AG08396 (cell line): ENCODE measurements at places on chromosomes 11 and 22.

GRCh38 chr11:17827006-17827405 is 92.4 kb downstream of the KCNC1 start:
- DNase-seq, result no peak

GRCh38 chr11:94845622-94846021 is 77.5 kb downstream of the AMOTL1 start:
- DNase-seq, result peak; percentile 57

GRCh38 chr22:37419969-37420685 is 7.2 kb downstream of the ELFN2 start:
- DNase-seq, result no peak

GRCh38 chr22:45510376-45511232 is 7.9 kb downstream of the FBLN1 start:
- DNase-seq, result no peak

DNA sequence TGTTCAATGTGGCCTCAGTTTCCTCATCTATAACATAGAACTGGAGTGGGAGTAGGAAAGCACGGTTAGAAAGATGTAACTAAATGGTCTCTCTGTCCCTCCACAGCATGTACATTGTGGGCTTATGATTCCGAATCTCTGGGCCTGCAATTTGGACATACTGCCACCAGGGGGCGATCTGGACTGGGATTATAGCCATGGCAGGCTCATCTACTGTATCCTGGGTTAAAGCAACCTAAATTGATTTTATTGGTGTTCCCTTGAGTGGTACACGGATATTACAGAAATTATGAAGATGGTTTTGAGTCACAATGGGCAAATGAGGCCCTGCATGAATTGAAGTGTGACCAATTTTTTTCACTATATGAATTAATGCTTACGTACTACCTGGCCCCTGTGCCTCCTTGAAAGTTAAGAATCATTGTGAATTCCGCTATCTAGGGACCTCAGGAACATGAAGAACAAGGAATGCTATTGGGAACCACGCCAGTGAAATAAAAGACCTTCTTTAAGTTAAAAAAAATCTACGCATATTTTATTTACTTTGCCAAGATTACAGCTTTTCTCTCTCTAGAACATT is 32.9 kb downstream of the TST start:
- DNase-seq, result no peak

DNA sequence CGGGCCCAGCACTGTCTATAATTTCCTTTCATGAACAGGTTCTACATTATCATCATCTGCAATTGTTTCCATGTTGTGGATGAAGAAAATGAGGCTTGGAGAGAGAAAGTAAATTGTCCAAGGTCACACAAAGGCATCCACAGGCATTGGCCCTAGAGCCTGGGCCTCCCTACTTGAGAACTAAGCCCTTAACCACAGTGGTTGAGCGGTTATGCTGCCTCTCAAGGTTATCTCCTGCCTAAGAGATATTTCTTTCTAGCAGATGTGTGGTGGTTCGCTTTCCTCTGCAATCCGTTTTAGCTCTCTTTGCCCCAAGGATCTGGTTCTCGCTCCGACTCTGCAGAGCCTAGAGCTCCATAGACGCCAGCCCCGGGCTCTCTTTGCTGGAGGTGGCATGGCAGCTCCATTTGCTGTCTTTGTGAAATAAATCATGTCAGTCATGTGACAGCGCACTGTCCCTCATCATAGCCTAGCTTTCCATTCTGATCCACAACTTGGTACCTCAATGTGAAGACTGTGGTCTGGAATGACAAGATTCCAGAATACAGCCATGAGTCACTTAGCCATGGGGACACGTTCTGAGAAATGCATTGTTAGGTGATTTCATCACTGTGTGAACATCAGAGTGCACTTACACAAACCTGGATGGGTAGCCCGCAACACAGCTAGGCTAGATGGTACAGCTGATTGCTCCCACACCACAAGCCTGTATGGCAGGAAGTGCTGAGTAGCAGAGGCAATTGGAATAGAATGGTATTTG is 27.2 kb downstream of the RPS6KA4 start:
- no peak for DNase-seq

- peak; percentile 29 for DNase-seq
Observed at GRCh38 chr11:16981651-16982194, 32.5 kb downstream of the PLEKHA7 start.

DNA sequence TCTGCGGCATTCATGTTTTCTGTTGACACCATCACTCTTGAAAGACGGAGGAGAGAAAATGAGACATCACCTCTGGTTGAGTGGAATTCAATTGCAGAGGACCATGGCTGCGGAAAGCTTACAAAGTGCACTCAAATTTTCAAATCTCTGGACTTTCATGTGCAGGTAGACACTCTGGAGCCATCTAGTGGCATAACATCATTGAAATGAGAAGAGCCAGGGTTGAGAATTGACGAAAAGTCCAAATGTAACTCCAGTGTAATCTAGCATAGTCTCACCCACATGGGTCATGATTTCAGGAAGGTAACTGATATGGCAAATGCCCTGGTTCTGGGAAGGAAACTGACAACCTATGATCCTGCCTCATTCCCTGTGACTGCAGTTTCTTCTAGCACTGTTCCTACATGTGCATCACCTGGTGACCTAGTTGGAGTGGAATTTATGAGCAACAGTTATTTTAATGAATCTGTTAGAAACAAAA is 687.8 kb downstream of the KCNA4 start:
- DNase-seq, result peak; percentile 24

GRCh38 chr22:43824724-43825420 is 12.8 kb upstream of the EFCAB6 start:
- DNase-seq, result no peak

GRCh38 chr11:107927559-107927958 is 689 bp upstream of the RAB39A start:
- DNase-seq, result no peak

- no peak for DNase-seq
Observed at GRCh38 chr11:60855726-60856633, at the start of gene PTGDR2. PTGDR2 (minus strand) TSS chr11:60855950; CDS start chr11:60853722, 2,228 bp downstream.

DNA sequence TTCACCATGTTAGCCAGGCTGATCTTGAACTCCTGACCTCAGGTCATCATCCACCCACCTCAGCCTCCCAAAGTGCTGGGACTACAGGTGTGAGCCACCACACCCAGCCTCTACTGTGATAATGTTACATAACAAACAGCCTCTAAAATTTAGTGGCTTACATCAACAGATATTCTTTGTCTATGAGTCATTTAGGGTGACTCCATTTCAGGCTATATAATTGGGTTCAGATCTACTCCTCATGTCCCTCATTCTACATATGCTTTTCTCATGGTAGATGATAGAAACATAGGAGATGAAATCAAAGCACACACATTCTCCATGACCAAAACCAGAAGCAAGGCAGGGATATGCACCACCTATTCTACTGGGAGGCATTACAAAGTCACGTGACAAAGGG is 72.7 kb downstream of the SIK2 start:
- DNase-seq, result no peak

- DNase-seq, result no peak
Observed at GRCh38 chr11:102307727-102308038, 9.6 kb upstream of the BIRC3 start.

GRCh38 chr11:62260261-62260953 is 9.6 kb upstream of the SCGB2A2 start:
- no peak for DNase-seq

GRCh38 chr11:33956611-33957010 is 64.7 kb upstream of the LMO2 start:
- no peak for DNase-seq

- peak; percentile 38 for DNase-seq
Observed at GRCh38 chr11:18527512-18527911, 770 bp upstream of the TSG101 start.

- no peak for DNase-seq
Observed at GRCh38 chr11:2549876-2550605, 105.2 kb downstream of the KCNQ1 start.

DNA sequence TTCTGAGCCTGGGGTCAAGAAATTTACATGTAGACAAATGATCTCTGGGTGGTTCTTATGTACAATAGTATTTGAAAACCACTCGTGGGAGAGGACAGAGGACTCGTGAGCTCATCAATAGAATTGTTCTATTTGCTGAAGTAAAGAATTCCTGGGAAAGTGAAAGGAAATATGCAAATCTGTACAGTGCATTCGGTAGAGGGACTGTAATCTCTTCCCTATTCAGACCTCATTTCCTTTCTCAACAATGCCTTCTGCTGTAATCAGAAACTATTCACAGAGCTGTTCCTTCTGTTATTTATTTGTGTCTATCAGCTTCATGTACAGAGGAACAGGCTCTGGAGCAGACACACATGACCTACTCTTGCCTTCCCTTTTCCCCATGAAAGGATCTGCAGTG is 709.4 kb upstream of the KIRREL3 start:
- DNase-seq, result no peak

DNA sequence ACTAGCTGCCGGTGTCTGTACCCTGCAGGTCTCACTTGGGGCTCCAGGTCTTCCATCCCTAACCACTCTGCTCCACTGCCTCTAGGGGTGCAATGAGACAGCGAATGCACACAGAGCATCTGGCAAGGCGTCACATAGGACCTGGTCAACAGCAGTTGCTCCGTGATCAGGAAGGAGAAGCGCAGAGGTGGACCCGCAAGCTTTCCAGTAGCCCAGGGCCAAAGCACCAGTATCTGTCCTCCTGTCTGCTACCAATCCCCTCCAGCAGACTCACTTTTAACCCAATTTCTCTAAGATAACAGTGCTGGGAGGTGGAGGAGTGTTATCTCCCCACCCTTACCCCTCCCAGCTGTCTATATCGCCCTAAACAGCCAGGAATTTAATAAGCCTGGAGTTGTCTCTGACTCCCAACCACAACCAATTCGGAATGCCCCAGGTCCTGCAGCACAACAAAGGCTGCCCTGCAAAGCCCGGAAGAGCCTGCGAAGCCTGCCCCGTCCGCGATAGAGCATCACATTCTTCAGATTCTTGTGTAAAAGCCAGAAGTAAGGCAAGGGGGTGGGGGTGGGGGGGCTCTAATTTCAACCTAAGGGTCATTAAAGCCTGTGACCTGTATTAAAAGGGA is 19.3 kb downstream of the MYH9 start:
- peak; percentile 64 for DNase-seq

- DNase-seq, result no peak
Observed at GRCh38 chr11:132621976-132622580, 910.2 kb downstream of the OPCML start.

DNA sequence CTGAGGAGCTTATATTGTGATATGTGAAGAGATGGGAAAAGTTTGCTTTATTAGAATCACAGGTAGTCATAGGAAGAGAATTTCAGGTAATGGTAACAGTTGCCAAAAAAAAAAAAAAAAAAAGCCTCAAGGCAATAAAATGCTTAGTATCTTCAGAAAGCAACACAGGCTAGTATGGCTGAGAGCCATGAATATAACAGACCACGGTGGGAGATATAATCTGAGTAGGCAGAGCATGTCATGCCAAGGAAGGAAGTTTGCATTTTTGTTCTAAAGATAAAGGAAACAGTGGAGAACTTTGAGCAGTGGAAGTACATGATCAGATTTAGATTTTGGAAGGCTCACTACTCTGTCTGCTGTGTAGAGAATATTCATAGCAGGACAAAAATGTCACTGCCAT is 211.4 kb downstream of the ETS1 start:
- DNase-seq, result no peak

DNA sequence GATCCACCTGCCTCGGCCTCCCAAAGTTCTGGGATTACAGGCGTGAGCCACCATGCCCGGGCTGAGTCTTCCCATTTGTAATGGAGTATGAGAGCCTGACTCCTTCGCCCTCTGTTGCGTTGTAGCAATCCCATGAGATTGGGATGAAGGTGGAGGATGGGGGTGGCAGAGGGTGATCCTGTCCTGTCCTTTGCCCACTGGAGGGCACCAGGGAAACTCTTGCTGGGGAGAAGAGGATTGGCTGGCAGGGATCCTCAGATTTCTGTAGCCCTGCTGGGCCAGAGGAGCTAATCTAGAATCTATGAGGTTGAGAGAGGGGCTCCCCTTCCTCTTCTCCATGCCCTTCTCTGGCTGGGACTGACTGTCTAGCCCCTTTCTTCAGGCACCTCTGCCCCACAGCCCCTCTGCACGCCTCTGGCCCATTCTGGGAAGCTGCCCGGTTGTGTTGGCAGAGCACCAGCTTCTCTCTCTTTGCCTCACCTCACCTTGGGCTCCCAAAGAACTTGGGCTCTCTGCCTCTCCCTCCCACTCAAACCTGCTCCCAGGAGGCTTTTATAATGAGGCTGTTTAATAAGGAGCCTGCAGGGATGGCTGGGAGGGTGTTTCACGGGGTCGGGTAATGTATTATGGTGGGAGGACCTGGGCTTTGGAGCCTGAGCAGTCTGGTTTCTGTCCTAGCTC is 9.5 kb upstream of the CATSPER1 start:
- no peak for DNase-seq

DNA sequence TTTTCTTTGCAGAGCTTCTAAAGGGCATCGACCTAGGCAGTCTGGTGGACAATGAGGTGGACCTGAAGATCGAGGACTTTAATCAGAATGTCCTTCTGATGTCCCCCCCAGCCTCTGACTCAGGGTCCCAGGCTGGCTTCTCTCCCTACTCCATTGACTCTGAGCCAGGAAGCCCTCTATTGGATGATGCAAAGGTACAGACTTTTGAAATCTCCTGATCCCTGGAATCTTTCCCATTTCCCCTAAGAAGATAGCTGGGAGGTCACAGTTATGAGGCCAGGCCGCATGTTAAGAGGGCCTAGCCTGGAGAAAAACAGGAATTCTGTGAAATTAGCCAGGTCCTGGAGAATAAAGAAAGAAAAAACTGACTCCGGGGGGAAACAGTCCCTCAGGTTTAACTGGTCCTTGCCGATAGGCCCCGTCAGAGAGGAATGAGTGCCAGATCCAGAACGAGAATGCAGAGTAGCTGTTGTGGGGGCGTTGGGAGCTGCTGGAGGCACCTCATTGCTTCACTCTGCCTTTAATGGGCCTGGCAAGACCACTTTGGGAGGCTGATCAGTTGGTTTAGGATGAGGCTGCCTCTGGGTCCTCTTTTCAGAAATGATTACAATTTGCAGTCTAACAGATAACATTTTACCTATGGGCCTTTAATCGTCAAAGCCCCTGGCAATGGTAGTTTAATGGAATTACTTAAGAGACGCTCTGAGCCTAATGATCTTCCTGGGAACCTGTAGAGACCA is 39.2 kb downstream of the SHISA8 start:
- no peak for DNase-seq
